ENCODE measurements at places on chromosomes 2 and 18. TPM values are rescaled to one million over a fixed set of nuclear protein-coding genes. Genes with fewer than 3 reads are reported as not detected.

The HK2 gene
- polyA plus RNA-seq = 4.3 TPM

The KCNF1 gene
- not detected for polyA plus RNA-seq

The ANKRD62 gene
- polyA plus RNA-seq = not detected

The FEV gene
- not detected for polyA plus RNA-seq

The ARHGEF4 gene
- 0.24 TPM for polyA plus RNA-seq

The CSRNP3 gene
- not detected for polyA plus RNA-seq

The LINC00305 gene
- polyA plus RNA-seq = not detected

The TCF7L1 gene
- 1.0 TPM for polyA plus RNA-seq

The KCNK3 gene
- polyA plus RNA-seq = not detected

The NAT8 gene
- not detected for polyA plus RNA-seq

The ARHGAP28 gene
- not detected for polyA plus RNA-seq

The HRH4 gene
- polyA plus RNA-seq = not detected

The C2orf78 gene
- polyA plus RNA-seq = not detected

All from IgD-negative memory B cell (primary cell).